Immature natural killer cell (primary cell): ENCODE measurements at places on chromosomes 16 and 17. TPM values are rescaled to one million over a fixed set of nuclear protein-coding genes. Genes with fewer than 3 reads are reported as not detected.
A peak's percentile ranks its signal among the peaks of the same experiment; 100 is the strongest.

- no peak overlapping the region for H3K27ac ChIP-seq
- no peaks in the 10 kb centered on the region for H3K27me3 ChIP-seq
- DNase-seq: no peak
- H3K4me1 ChIP-seq: no peaks in the 10 kb centered on the region
- peaks cover 4% of the 10 kb centered on the region for H3K36me3 ChIP-seq
- no peak overlapping the region for H3K4me3 ChIP-seq
Measured at GRCh38 chr16:35344012-35344762, 1884.8 kb downstream of the TP53TG3F start.

DNA sequence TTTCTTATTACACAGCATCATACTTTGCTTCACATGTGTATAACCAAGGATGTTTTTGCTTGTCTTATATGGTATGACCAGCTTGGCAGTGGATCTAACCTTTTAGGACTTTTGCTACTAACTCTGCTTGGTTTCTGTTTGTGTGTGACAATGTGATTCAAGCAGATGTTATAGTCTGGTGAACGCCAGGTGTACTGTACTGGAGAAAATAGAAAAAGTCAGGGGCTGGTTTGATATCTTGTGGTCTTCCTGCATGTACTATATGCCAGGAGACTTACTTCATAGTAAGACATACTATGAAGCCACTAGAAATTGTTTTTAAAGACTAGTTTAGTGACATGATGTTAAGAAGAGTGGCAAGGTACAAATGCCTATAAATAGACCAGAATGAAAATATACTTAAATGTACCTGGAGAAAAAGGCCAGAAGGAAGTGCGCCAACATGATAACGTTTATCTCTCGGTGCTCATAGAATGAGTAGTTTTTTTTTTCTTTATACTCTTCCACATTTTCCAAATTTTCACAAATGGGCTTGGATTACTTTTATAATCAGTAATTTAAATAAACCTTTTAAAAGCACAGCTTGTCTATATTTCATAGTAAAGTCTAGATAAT, 112.3 kb downstream of the PRKCA start:
- no peaks in the 10 kb centered on the region for H3K27me3 ChIP-seq
- H3K4me3 ChIP-seq: no peak overlapping the region
- no peaks in the 10 kb centered on the region for H3K4me1 ChIP-seq
- no peak overlapping the region for H3K27ac ChIP-seq
- no peak for DNase-seq

DNA sequence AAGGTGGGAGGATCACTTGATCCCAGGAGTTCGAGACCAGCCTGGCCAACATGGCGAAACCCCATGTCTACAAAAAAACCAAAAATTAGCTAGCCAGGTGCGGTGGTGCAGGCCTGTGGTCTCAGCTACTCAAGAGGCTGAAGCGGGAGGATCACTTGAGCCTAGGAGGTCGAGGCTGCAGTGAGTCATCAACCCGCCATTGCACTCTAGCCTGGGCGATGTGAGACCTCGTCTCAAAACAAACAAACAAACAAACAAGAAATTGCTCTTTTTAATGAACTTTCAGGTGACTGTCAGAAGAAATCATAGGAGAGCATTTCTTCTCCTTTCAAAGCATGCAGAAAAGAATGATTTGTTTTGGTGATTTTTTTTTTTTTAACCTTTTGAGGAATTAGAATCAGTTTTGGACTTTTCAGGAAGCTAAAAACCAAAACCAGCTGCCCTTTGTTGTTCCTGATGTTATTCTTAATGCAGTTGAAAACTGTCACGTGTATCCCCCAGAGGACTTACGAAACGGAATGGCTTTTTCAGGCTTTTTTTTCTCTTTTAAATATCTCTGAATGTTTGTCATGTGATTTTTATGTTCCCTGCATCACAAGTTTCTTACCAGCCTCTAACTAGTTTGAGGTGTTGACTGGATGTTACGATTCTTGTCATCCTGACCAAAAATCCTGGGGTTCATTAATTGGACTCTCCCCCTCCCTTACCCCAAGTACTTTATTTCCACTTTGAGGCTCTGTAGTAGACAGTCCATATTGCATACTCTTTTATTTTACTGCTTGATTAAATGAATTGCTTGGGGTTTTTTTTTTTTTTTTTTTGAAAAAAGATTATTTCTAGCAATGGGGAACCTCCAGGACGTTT, 34.1 kb downstream of the SNX29 start:
- H3K4me3 ChIP-seq: no peak overlapping the region
- no peak overlapping the region for H3K27ac ChIP-seq
- no peak for DNase-seq
- H3K36me3 ChIP-seq: no peaks in the 10 kb centered on the region
- H3K4me1 ChIP-seq: no peaks in the 10 kb centered on the region

DNA sequence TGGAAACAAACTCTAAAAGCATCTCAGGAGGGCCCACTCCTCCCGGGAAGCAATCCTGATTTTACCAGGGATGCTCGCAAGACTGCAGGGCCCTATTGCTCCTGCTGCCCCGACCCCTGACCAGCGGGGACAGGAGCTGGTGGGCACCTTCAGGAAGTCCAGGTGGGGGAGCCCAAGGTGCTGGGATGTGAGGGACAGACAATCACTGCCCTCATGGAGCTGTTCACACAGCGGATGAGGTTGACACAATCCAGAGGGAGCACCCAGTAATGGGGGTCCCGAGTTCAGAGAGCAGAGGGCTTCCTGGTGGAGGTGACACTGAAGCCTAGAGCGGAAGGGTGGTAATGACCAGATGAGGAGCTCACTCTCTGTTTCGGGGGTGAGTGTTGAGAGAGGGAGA, 126.2 kb downstream of the FOXL1 start:
- no peak overlapping the region for H3K27ac ChIP-seq
- no peaks in the 10 kb centered on the region for H3K4me1 ChIP-seq
- H3K4me3 ChIP-seq: no peak overlapping the region

DNA sequence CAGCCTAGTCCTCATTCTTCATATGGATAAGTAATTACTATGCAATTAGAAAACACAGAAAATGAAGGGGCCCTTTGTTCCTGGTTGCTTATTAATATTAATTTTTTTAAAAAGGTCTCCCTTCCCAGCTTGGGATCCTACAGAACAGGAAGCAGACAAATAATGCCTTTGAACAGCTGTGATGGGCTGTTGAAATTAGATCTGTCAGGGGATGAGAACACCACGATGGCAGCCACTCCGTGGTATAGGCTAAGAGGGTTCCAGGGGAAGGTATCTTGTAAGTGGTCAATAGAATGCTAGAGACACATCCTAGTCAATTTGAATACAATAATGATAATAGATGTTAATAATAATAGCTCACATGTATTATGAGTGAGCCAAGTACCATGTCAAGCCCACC, 83.1 kb downstream of the CCDC182 start:
- H3K4me3 ChIP-seq: no peak overlapping the region
- peaks cover 7% of the 10 kb centered on the region for H3K36me3 ChIP-seq
- H3K4me1 ChIP-seq: peaks cover 2% of the 10 kb centered on the region
- DNase-seq: no peak

DNA sequence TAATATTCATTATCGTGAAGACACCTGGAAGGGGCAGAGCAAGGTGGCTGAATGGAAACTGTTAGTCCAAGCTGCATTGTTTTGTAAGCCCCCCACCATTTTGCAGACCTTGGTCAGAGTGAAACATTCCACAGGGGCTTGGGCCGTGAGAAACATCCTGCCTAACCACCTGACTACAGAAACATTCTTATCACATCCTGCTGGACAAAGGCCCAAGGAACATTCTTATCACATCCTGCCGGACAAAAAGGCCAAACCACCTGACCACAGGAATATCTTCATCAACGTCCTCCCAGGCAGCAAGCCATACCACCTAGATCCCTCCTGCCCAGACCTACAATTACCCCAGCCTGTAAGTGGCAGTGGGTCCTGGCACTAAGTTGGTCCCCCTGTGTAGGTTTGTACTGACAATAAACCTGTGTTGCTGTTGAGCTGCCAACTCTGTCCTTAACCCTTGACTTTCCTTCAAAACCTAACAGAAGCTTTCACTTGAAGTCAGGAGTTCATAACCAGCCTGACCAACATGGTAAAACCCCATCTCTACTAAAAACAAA, 19.6 kb downstream of the ATF7IP2 start:
- no peaks in the 10 kb centered on the region for H3K27me3 ChIP-seq
- no peak for DNase-seq
- no peak overlapping the region for H3K27ac ChIP-seq
- H3K36me3 ChIP-seq: peaks cover 54% of the 10 kb centered on the region

The EVPLL gene
- not detected for polyA plus RNA-seq

- H3K27ac ChIP-seq: no peak overlapping the region
- H3K4me1 ChIP-seq: no peaks in the 10 kb centered on the region
- no peak for DNase-seq
- no peak overlapping the region for H3K4me3 ChIP-seq
Measured at GRCh38 chr17:13230350-13231264, 212.8 kb upstream of the ELAC2 start.

GRCh38 chr17:36687736-36688135, 86.4 kb downstream of the MRM1 start:
- no peaks in the 10 kb centered on the region for H3K36me3 ChIP-seq
- H3K4me3 ChIP-seq: no peak overlapping the region
- H3K27ac ChIP-seq: no peak overlapping the region
- H3K27me3 ChIP-seq: no peaks in the 10 kb centered on the region
- DNase-seq: no peak
- no peaks in the 10 kb centered on the region for H3K4me1 ChIP-seq

- DNase-seq: no peak
- no peaks in the 10 kb centered on the region for H3K36me3 ChIP-seq
- peaks cover 1% of the 10 kb centered on the region for H3K27me3 ChIP-seq
- H3K4me1 ChIP-seq: no peaks in the 10 kb centered on the region
Measured at GRCh38 chr16:85201574-85201973, 89.3 kb upstream of the CIBAR2 start.

GRCh38 chr17:57136355-57136754, 51.3 kb downstream of the AKAP1 start:
- DNase-seq: no peak
- H3K4me1 ChIP-seq: no peaks in the 10 kb centered on the region
- H3K27me3 ChIP-seq: peaks cover 4% of the 10 kb centered on the region
- no peak overlapping the region for H3K4me3 ChIP-seq

DNA sequence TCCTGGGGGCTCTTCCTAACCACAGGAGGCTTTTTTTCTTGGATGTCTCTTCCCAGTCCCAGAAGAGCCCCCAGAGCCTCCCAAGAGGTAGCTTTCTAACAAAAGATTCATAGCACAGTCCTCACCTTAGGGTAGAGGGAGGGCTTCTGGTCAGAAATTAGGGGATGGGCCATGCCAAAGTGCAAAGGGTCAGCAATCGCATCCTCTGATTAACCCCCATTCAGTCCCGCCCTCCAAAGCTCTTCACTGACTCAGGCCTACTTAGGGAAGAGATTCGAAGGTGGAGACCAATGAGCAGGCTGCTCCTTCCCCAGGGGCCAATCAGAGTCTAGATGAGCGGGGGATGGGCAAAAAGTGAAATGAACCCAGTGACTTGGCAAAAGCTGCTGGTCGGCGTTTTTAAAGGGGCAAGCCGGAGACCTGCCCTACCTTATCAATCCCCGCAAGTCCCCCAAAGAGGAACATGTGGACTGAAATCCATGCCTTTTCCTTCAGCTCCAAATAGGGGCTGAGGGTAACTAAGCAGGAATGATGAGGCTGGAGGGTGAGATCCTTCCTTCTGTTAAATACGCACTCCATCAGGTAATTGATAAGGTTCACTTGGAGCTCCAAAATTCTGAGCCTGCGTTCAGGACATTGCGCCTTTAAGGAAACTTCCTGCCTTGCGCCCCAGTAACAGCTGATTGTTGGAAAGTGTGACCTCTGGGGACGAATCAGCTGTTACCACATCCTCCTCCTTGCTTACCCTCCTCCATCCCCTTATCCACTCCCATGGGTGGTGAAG, 6.9 kb upstream of the TLCD2 start:
- peak; percentile 88 for DNase-seq
- peak overlapping the region; percentile 98 for H3K27ac ChIP-seq
- peaks cover 14% of the 10 kb centered on the region for H3K36me3 ChIP-seq
- H3K27me3 ChIP-seq: peaks cover 11% of the 10 kb centered on the region

- H3K27me3 ChIP-seq: no peaks in the 10 kb centered on the region
- H3K36me3 ChIP-seq: no peaks in the 10 kb centered on the region
- no peaks in the 10 kb centered on the region for H3K4me1 ChIP-seq
- DNase-seq: no peak
- no peak overlapping the region for H3K27ac ChIP-seq
Measured at GRCh38 chr16:62638964-62639870, 603.0 kb upstream of the CDH8 start.

- H3K27ac ChIP-seq: no peak overlapping the region
- no peak for DNase-seq
- no peak overlapping the region for H3K4me3 ChIP-seq
- H3K4me1 ChIP-seq: no peaks in the 10 kb centered on the region
- H3K27me3 ChIP-seq: peaks cover 2% of the 10 kb centered on the region
Measured at GRCh38 chr17:79690466-79690865, 40.3 kb upstream of the ENPP7 start.

GRCh38 chr17:74953134-74953687, 17.5 kb downstream of the OTOP3 start:
- peaks cover 2% of the 10 kb centered on the region for H3K27me3 ChIP-seq
- DNase-seq: no peak
- no peak overlapping the region for H3K4me3 ChIP-seq
- H3K4me1 ChIP-seq: no peaks in the 10 kb centered on the region
- no peak overlapping the region for H3K27ac ChIP-seq

GRCh38 chr16:65441501-65441900, 319.6 kb upstream of the CDH11 start:
- H3K27ac ChIP-seq: no peak overlapping the region
- no peak for DNase-seq
- H3K4me1 ChIP-seq: no peaks in the 10 kb centered on the region
- no peaks in the 10 kb centered on the region for H3K36me3 ChIP-seq
